ENCODE measurements at places on chromosomes 1 and 21.

DNA sequence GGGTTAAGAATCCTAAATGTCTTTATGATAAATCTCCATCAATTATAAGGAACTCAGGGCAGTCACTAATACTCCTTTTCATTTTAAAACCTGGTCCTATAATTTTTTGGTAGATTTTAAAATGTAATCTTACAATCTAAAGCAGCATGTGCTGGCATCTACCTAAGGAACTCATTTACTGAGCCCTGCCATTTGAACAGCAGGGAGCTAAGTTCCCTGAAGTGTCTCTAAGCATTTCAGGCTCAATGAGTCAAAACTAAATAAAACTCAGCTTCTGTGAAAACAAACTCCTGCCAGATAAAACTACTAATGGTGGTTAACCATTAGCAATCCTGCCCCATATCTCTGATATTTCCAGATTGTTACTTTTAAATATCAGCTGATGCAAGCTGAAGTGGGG lies 1371.8 kb upstream of the PRMT6 start:
- DNase-seq = no peak

- DNase-seq = no peak
Measured at GRCh38 chr1:227913396-227913763, 34.4 kb downstream of the WNT9A start.

GRCh38 chr1:66355756-66356155 lies 178.2 kb upstream of the SGIP1 start:
- no peak for DNase-seq

- DNase-seq = no peak
Measured at GRCh38 chr1:216073793-216074595, 349.3 kb downstream of the USH2A start.

DNA sequence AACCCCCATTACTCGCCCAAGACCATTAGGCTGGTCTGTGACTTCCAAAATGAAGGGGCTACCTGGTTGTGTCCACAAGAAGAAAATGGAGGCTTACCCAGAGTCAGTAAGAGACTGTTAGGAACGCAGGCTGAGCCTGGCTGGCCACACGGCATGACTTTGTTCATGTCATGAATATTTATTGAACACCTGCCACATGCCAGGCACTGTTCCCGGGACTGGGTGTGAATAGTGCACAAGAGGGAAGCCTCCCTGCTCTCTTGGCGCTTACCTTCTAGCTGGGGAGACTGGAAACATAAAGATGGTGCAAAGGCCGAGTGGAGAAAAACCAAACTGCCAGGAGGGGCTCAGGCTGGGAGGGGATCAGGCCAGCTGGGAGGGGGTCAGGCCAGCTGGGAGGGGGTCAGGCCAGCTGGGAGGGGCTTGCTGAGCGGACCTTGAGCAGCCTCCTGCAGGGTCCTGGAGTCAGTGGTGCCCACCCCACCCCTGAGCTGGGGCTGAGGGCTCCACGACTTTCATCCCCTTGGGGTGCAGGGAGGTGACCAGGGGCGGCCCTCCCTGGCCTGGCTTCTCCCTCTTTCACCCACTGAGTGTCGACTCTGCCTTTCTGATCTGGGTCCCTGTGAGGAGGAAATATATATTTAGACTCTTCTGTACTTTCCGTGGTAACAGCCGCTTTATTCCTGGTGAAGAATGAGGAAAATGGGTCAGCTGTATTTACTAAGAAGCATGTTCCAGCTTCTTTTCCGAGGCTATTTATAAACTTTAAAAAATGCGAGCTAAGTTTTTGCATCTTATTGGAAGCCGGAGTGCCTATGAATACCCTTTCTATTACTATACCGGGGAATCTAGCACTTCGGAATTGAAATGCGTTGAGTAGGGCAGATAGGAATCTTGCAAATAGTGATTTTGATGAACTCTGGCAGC lies 139.0 kb downstream of the CAMTA1 start:
- no peak for DNase-seq

- no peak for DNase-seq
Measured at GRCh38 chr1:16628361-16629111, 15.2 kb upstream of the NBPF1 start.
